ENCODE measurements at places on chromosomes 5 and 9. TPM values are rescaled to one million over a fixed set of nuclear protein-coding genes. Genes with fewer than 3 reads are reported as not detected.
A peak's percentile ranks its signal among the peaks of the same experiment; 100 is the strongest.

The LSM11 gene
- 2.4 TPM for total RNA-seq

The PCDHGA4 gene
- total RNA-seq = 0.74 TPM

The SPATA31C1 gene
- not detected for total RNA-seq

The SLIT3 gene
- total RNA-seq = 5.5 TPM

The HK3 gene
- total RNA-seq = 1.6 TPM

The KLHL3 gene
- 0.37 TPM for total RNA-seq

The QRFP gene
- not detected for total RNA-seq

The ROPN1L gene
- total RNA-seq = 2.5 TPM

The SLC6A3 gene
- total RNA-seq = not detected

The PCDHA6 gene
- total RNA-seq = not detected

The LCN1 gene
- total RNA-seq = not detected

The SPATA31D4 gene
- not detected for total RNA-seq

The UGT3A2 gene
- total RNA-seq = 0.12 TPM

The KLF4 gene
- total RNA-seq = 3.1 TPM

The INPP5E gene
- 2.4 TPM for total RNA-seq

DNA sequence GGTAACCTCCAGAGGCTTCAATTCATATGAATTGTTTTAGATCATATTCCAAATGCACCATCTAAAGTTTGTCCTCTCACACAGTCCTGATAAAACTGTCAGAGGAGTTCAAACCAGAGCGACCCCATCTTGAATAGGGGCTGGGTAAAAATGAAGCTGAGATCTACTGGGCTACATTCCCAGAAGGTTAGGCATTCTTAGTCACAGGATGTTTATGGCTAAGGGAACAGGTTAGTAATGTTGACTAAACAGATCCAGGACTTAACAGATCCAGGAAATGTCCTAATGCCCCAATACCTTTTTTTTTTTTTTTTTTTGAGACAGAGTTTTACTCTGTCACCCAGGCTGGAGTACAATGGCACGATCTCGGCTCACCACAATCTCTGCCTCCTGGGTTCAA lies 192.6 kb upstream of the PRDM9 start:
- peak; percentile 83 for DNase-seq

DNA sequence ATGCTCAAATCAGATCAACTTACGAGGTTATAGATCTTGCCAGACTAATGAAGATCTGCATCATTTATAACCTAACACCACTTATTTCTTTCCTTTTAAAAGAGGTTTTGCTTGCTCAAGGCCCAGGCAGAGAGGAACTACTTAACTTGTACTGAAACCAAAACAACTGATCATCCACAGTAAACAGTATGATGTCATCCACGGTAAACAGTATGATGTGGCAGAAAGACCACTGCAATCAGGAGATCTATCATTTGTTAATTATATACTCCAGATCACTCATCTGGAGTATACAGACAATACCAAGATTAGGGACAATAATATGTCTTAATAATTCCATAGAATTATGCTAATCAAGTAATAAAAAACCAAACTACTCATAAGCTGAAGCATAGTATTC lies 116.8 kb downstream of the ADAMTS6 start:
- DNase-seq = peak; percentile 8

- no peak for DNase-seq
Observed at GRCh38 chr9:110255034-110255462, 1.3 kb downstream of the TXN start.

GRCh38 chr5:133992429-133993155 lies 12.2 kb downstream of the VDAC1 start:
- no peak for DNase-seq

DNA sequence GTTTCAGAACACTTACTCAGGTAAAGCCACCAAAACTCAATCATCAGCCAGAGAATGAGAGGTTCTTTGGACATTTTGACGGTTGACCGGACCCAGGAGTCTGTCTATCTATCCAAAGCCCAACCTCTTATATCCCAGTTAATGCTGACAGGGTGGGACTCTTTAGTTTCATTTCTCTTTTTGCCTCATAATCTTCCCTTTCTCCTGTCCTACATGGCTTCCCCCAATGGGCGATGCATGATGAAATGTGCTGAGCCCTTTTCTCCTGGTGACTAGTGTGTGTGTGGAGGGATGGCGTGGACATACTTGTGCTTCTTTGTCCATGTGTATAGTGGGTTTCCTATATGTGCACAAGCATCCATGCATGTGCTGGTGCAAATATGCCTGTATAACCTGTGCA lies at the start of gene TIMD4:
TSS of gene TIMD4 (minus strand) at position 102 of the 400 bp plus-strand sequence. CDS start at position 74, 28 bp downstream.
- no peak for DNase-seq

- no peak for DNase-seq
Observed at GRCh38 chr9:136020671-136021070, 59.5 kb upstream of the UBAC1 start.

GRCh38 chr9:118091226-118091625 lies 387.0 kb downstream of the TLR4 start:
- DNase-seq = no peak

GRCh38 chr5:155222393-155222792 lies 208.8 kb downstream of the KIF4B start:
- DNase-seq = no peak

- no peak for DNase-seq
Observed at GRCh38 chr5:125023673-125024072, 277.2 kb upstream of the ZNF608 start.

DNA sequence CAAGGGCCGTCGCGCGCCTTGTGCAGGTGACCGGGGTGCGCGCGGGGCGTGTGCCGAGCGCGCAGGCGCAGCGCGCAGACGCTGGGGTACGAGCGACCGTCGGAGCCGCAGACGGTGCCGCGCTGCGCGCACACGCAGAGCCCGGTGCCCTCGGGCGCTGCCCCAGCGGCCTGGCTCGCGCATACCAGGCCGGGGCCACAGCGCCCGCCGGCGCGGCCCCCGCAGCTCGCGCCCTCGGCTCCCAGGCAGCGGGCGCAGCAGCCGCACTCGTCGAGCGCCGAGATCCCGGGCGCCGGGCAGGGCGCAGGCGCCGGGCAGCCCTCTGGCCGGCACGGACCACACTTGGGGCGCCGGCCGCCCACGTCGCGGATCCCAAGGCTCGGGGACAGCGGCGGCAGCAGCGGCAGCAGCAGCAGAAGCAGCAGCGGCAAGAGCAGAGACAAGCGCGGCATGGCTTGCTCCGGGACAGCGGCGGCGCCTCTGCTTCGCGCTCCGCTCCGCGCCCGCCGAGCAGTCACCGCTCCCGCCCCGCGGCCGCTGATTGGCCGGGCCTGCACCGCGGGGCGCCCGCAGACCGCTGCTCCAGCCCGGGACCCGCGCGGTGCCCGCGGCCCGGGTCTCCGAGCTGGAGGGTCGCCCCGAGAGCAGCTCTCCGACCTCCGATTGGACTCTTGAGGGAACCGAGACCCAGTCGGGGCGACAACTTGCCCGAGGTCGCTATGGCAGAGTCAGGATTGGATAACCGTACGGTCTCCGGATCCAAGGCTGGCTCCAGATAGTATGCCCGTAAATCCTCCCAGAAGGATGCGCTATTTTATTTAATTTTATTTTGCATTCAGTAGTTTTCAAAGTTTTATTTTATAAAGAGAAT lies at the start of gene IGFBPL1:
TSS of gene IGFBPL1 (minus strand) at position 482 of the 871 bp plus-strand sequence. CDS start at position 452, 30 bp downstream.
- no peak for DNase-seq

- DNase-seq = no peak
Observed at GRCh38 chr5:13941468-13941867, 3.0 kb downstream of the DNAH5 start.

GRCh38 chr5:146001544-146002190 lies 65.3 kb downstream of the SH3RF2 start:
- DNase-seq = no peak

GRCh38 chr9:19369107-19369506 lies 10.9 kb downstream of the RPS6 start:
- DNase-seq = no peak

GRCh38 chr5:132081458-132081857 lies 7.9 kb downstream of the CSF2 start:
- no peak for DNase-seq

DNA sequence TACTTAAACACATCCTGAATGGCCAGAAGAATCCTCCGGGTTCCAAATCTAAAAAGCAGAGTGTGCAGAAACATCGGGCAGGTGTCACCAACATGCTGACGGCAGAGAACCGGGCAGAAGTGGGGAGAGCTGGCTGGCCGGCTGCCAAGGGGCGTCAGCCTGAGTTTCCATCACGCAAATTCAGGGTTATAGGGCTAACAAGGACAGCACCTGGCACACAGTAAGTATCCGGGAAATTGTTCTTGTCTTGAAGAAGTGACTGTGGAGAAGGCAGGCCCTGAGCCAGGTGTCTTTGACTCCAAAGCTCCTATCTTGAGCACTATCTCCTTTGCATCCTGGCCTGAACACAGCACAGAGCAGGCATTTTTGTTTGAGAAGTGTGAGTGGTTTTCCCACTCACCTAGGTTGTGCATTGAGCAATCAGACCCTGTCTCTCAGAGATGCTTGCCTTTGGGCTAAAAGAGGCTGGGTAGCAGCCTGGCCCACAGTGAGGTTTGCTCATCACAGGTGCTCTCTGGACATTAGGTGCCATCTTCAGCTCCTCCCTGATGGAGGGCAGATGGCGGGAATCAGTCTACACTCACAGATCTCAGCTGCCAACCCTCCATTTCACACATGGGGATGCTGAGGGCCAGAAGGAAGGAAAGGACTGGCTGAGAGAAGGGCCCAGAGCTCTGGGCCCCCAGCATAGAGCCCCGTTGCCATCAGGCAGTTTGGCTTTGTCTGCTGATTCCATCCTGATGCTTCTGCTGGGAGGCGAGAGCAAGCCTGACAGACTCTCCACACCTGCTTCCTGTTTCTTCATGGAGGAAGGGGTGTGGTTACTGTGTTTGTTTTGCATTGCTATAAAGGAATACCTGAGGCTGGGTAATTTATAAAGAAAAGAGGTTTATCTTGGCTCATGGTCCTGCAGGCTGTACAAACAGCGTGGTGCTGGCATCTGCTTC lies 52.8 kb downstream of the WHRN start:
- no peak for DNase-seq
